T-helper 2 cell (primary cell): ENCODE measurements at places on chromosomes 12 and 14.
A peak's percentile ranks its signal among the peaks of the same experiment; 100 is the strongest.

GRCh38 chr14:56208520-56208919 lies 90.3 kb downstream of the PELI2 start:
- no peak for DNase-seq

DNA sequence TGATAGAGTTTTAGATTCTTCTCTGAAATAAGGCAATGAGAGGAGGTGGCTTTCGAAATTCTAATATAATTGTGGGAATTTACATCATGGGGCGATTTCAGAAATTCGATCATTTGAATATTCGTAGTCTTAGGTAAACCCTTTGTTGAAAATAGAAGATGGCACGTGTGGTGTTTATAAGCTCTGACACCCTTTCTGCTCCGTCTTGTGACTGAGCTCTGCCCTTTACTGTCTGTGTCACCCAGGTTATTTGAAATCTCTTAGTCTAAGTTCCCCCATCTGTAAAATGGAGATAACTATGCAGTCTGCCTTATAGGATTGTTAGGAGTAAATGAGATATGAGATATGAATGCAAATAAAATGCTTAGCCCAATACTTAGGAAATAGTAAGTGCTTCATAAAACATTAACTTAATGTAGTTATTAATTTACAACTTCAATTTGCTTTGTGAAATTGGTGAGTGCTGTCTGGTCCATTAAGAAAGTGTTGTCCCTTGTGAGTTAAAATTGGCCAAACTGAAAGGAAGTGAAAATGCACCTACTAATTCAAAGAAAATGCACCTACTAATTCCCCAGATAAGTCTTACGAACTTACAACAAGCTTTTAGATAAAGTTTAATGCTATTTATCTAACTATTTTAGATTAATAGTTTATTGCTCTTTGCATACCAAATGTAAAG lies 1.5 kb downstream of the BMAL2 start:
- DNase-seq: no peak

DNA sequence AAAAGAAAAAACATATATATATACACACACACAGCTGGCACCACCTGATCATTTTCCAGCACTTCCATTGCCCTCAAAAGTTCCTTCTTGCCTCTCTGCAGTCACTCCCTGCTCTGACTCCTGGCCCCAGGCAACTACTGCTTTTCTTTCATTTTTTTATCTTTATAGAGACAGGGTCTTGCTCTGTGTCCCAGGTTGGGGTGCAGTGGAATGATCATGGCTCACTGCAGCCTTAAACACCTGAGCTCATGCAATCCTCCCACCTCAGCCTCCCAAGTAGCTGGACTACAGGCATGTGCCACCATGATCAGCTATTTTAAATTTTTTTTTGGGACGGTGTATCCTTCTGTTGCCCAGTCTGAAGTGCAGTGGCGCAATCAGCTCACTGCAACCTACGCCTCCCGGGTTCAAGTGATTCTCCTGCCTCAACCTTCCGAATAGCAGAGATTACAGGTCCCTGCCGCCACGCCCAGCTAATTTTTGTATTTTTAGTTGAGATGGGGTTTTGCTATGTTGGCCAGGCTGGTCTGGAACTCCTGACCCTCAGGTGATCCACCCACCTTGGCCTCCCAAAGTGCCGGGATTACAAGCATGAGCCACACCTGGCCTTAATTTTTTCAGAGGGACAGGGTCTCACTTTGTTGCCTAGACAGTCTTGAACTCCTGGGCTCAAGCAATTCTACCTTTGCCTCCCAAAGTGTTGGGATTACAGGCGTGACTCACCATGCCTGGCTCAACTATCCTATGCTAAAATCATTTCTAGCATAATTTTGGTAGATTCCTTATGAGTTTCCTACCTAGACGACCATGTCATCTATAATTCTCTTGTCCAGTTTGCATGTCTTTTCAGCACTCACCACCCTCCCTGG lies 7.8 kb downstream of the HSP90AA1 start:
- no peak for DNase-seq

DNA sequence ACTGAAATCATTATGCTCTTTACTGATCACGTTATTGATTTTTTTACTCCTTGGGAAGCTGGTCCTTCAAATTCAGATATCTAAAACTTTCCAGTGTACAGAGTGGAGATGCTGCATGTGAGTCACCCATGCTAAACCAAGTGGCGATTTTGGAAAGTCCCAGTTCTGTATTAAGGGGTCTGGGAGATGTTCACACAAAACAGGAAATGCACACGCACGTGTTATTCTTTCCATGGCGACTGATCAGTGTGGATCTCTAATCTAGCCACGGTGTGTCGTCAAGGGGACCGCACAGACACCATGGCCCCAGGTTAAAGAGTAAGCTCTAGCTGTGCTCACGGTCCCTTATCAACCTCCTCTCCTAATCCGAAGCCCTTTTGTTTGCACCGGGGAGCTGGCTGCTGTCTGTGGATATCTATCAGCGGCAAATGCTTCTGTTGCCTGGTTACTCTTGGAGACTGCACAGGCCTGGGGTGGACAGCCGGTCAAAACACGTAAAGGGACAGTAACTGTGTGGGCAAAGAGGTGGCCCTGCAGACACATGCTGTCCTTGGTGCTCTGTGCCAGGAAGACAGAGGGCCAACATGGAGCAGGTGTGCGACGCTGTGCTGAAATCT lies 96.6 kb downstream of the RIMBP2 start:
- DNase-seq: no peak

DNA sequence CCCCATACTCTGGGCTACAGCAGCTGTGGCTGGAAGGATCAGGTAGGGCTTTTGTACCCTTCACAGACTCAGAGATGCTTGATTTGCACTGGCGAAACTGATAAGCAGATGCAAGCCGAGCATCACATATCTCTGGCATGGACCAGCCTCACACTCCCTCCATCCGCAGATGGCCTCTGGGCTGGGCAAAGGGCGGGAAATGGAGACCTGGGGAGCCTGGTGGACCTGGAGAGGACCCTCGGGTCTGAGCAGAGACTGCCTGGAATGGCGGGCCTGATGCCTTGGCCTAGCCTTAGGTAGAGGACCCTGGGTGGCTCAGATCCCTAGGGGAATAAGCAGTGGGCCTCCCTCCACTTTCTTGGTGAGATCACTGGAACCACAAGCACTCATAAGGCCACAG lies 53.2 kb downstream of the GALNT16 start:
- no peak for DNase-seq

DNA sequence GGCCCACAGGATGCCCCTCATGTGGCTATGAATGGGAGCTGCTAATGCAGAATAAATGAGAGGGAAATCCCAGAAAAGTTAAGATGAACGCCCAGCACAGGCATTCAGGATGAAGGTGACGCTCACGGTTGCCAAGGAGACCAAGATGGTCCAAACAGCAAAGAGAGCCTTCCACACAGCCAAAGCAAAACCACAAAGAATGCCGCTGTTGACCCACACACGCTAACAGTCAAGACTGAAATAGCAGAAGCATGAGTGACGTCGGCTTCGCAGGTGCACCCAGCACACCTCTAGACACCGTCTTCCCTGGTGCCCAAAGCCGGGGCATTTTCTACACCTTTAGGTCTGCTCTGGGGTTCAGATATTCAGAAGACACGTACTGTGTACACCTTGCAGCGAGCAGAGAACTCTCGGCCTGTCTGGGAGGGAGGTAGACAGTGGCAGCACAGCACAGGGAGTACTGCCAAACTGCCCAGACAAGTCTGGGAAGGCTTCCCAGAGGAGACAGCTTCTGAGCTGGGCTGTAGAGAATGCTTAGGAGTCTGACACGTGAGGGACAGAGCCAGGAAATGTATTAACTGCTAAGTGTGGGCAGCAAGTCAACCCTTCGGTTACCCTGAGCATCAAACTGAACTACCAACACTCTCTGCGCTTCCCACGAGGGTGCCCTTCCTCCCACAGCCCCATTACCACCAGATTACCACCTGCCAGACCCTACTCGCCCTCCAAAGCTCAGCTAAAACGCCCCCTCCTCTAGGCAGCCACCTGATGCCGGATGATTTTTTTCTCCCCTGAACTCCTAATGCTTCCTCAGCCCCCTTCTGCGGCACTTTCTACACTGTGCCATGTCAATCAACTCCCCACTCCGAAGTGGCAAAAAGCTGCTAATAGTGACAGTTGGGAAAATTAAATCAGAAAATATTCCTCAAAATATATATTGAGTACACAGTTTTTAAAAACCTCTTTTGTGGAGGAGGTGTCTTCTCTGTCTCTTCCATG lies 50.1 kb downstream of the CCDC88C start:
- peak; percentile 38 for DNase-seq

DNA sequence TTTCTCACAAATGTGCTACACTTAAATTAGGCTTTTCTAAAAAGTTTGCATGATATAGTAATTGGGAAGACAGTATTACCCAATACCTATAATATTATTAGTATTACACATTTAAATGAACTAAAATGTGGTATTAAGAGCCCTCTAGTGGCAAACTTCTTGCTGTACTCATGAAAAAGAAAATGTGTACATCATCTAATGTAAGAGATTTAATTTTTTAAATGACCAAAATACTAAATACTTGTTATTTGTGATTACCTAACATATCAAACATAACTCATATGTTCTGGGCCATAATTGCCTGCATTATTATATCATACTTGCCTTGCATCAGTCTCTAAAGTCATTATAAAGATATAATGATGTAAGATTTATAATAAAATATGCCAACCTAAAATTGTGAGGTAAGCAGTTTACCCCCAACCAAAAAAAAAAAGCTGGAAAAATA lies 64.2 kb downstream of the DNAI7 start:
- peak; percentile 45 for DNase-seq

GRCh38 chr12:57416039-57416996 lies 14.5 kb downstream of the R3HDM2 start:
- DNase-seq: no peak

DNA sequence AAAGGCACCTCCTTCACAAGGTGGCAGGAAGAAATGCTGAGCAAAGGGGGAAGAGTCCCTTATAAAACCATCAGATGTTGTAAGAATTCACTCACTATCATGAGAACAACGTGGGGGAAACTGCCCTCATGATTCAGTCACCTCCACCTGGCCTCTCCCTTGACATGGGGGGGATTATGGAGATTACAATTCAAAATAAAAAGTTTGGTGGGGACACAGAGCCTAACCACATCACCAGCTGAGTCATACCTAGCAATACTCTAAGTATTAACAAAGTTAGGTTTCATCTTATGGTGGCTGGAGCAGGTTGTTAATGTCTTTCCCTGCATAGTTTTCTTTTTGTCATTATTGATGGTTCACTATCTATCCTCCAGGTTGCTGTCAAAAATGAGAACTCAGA lies 113.2 kb upstream of the PPFIA2 start:
- no peak for DNase-seq

DNA sequence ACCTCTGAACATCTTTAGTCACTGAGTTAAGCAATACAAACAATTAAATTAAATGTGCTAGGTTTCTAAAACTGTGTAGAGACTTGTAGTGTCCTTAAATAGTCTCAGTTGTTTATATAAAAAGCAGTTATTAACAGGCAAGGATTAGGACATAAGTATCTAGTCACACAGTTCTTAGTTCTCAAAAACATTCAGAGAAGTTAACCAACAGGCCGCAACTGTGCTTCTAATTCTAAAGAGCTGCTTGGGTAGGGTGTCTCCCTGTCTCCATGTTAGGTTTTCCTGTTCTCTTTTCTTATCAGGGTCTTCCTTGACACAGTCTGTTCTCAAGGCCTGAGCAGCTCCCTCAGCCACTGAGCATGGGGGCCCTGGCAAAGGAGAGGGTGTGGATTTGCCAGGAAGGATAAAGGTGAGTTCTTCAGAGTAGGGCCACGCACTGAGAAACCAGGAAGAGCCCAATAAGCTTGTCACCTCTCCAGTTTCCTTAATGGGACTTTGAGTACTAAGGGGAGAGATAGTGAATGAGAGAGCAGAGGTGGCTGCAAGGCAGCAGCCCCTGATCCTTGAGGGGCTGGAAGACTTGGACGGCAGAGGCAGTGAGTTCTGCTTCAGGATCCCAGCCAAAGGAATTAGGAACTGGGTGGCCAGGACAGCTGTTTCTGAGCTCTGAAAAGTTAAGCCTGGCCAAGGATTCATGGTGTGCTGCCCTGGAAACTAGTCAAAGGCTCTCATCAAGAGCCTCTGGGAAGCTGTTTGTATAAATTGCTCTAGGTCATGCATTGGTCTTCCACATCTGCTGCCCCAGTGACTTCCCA lies 177.3 kb downstream of the MYRFL start:
- no peak for DNase-seq

GRCh38 chr12:5520831-5521230 lies 88.9 kb downstream of the NTF3 start:
- no peak for DNase-seq

DNA sequence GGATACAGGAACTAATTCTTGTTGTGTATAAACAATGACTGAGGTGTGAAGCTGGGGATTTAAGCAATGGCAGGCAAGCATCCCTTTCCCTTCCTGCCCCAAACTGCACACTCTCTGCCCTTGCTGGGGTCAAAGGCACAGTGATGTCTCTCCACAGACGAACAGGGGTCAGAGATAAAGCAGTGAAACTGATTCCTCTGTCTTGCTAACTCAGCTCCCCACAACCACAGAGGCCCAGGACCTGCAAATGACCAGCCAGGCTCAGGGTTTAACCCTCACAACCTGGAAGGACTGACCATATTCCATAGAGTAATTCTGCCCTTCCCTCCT lies 67.2 kb downstream of the CCDC88C start:
- peak; percentile 42 for DNase-seq

GRCh38 chr14:62776300-62776699 lies 269.0 kb downstream of the KCNH5 start:
- DNase-seq: no peak

DNA sequence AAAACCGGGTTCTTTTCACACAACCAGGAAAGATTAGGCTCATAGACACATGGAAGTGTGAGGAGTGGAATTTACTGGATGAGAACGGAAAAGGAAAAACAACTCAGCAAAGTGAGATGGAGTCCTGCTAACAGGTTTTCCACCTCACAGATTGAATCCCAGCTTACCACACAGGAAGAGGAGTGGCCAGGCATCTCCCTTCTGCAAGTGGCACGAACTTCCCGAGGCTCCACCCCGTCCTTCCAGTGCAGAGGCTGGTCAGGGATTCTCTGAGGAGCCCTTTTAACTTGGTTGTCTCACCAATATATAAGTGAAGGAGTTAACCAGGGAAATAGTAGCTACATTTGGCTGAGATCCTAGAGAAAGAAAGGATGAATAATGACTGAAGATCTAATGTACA lies 102.8 kb downstream of the SCAF11 start:
- DNase-seq: no peak

GRCh38 chr14:28773861-28774691 lies 7.5 kb downstream of the FOXG1 start:
- no peak for DNase-seq

GRCh38 chr14:99971087-99971940 lies 93.9 kb upstream of the EVL start:
- DNase-seq: peak; percentile 82

GRCh38 chr12:52036587-52037171 lies 14.6 kb upstream of the NR4A1 start:
- DNase-seq: peak; percentile 75
